Activated CD4-positive, alpha-beta memory T cell treated with anti-CD3 and anti-CD28 coated beads for 36 hours (primary cell): ENCODE measurements at places on chromosomes 4 and X. TPM values are rescaled to one million over a fixed set of nuclear protein-coding genes. Genes with fewer than 3 reads are reported as not detected.

Gene PRSS12
- total RNA-seq = not detected

Gene USP38
- total RNA-seq = 22.0 TPM

Gene HSFX1
- 0.43 TPM for total RNA-seq

Gene MAOA
- 14.8 TPM for total RNA-seq

Gene CENPVL1
- not detected for total RNA-seq

Gene KIF4A
- total RNA-seq = 26.4 TPM

Gene P2RY10
- 39.3 TPM for total RNA-seq

Gene PAQR3
- total RNA-seq = 6.9 TPM

Gene ZNF630
- 1.5 TPM for total RNA-seq

Gene WAS
- 95.2 TPM for total RNA-seq

Gene DCK
- 37.2 TPM for total RNA-seq

Gene SPIN2A
- total RNA-seq = 0.48 TPM

Gene LRIT3
- total RNA-seq = 0.14 TPM
